NCI-H460 (cell line): ENCODE measurements at places on chromosomes 3 and 15. TPM values are rescaled to one million over a fixed set of nuclear protein-coding genes. Genes with fewer than 3 reads are reported as not detected.

DNA sequence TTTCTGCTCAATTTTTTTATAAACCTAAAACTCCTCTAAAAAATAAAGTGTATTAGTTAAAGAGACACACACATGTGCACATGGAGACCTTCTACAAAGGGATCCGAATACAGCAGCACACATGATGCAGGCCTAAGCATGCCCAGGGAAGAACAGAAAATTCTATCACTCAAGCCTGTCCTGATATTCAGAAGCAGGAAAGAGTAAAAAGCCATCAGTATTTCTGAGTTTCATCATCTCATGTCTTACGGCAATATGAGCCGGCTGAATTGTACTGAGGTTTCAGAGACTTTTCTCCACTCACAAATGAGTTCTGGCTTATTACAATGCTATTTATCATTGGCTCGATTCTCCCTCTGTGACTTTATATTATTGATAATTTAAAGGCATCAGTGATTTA is 97.5 kb downstream of the CADPS start:
- DNase-seq, result no peak

The CIDEC gene
- not detected in 2 replicates for total RNA-seq

DNA sequence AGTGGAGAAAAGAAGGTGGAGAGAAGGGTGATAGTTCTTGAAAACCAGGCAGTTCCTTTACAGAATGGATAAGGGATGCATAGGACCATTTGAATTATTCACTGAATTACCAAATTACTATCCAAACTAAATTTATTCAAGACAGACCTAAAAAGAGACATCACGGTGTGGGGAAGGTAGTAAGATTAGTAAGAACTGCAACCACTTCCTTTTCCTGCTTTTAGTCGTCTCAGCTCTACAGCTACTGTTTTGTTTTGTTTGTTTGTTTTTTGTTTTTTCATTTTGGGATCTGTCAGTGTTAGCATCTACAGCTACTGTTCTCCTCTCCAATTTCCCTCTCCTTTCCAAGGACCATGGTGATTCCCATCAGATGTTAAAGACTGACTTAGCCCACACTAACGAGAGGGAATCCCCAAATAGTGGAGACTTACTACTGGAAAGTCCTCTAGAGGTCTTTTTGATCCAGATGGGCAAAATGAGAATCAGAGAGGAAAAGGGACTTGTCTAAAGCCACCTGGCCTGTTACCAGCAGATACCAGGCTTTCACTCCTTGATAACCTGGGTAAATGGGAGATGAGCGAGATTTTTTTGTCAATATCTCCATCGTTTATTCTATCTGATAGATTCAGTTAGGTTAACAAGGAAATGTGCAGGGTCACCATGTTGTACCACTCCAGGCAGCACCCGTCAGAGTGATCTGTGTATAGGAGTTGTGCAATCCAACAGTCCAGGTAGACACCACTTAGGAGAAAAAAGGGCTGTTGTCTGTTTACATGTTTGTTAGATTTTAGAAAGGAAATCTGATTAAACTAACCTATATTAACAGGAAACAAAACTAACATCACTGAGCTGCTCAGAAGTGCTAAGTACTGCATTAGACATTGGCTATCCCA is 6.0 kb downstream of the HCLS1 start:
- no peak for DNase-seq

DNA sequence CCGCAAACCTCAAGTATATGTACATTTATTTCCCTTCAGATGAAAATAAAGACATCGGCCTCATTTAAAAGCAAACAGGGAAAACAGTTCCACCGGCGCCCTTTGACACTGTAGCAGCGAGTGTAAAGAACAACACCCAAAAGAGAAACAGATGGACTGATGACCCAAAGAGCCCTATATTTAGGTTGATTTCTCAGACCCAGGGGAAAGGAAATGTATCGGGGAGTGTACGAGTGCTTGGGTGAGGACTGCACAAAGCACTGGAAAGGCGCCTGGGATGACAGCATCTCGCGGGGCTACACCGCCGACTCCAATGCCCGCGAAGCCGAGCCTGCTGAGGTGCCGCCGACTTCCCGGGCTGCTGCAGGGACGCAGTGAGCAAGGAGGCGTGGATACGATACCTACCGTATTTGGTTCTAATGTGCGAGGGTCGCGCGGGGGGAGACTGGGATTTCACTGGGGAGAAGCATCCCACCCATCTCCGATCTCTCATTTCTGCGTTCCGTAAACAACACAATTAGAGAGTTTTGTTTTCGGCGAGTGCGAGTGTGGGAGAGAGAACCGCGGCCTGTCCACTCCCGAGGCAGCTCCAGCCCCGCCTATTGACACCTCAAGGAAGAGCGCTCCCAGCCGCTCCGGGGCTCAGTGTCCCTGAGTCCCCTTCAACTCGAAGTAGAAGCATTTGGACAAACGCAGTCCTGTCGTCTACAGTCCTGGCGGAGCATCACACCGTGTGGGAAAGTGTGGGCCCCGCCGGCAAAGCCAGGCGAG is 2.0 kb downstream of the MECOM start:
- no peak for DNase-seq

The LINGO1 gene
- 0.14 and 0.52 TPM in 2 replicates for total RNA-seq
